ENCODE measurements at places on chromosomes 4 and X.
A peak's percentile ranks its signal among the peaks of the same experiment; 100 is the strongest.

- no peak for DNase-seq
Measured at GRCh38 chr4:40264497-40264896, 67.7 kb downstream of the RHOH start.

DNA sequence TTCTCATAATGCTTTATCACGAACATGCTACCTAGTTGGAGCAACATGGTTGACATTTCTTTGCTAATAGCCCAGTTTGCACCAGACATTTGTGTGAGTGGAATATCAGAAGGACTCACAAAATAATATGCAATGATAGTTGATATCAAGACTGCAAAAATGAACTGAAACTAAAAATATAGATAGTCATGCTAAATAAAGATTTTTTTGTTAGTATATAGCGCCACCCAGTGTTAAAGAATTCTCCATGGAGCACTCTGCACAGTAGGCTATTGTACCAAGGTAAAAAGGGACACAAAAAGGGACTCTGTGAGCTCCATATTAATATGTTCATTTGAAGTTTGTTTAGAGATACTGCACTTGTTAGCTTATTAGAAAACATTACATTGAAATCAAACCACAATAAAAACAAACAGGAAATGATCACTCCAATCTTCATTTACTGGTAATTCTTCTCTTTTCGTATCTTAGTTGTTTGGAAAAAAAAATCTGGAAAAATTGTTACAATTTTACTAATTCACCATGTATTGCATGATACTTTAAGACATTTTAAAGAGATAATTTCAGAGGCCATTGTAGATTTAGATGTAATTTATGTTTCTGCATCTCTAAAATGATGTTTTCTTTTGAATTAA is 1509.6 kb downstream of the ADGRL3 start:
- DNase-seq = peak; percentile 24

- DNase-seq = peak; percentile 40
Measured at GRCh38 chr4:88846206-88846790, 148.7 kb upstream of the NAP1L5 start.

GRCh38 chrX:16743604-16744325 is 24.4 kb downstream of the SYAP1 start:
- DNase-seq = no peak

DNA sequence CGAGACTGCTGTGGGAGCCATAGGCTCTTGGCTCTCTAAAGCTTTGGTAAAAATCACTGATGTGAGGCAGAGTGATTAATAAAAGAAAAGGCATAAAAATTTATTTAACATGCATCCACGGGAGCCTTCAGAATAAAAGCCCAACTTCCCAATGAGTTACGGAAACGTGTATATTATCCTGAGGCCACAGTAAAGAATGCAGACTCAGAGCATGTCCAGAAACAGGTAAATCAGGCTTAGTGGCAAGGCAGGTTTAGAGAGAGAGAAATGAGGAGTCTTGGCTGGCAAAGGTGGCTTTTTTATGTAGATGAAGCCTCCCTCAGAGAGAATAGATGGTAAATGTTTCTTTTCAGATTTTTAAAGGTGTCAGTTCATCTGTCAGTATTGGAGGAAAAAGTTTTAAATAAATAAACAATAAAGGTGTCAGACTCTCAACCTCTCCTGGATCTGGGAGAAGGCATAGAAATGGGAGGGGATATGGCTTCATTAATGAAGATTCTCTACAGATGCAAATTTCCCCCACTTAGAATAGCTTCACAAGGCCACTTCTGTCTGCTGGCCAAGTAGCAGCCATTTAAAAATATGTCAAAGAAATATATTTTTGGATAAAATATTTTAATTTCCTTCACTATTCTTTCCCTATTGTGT is 24.0 kb downstream of the C4orf51 start:
- no peak for DNase-seq

DNA sequence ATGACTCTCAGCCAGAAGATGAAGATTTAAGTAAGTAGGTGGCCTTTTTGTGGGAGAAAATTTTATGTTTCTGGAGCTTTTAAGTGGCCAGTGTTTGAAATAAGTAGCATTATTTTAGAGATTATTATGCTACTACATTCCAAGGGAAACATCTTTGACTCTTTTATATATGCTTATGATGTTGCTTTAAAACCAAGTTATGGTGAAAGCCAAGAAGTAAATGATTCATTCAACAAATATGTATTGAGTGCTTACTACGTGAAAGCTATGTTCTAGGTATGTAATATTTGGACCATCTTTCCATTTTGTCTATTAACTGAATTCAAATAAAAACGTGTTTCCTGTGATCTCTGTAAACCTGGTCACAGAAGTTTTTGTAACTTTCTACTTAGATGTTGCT is 58.3 kb downstream of the ZFX start:
- DNase-seq = no peak

DNA sequence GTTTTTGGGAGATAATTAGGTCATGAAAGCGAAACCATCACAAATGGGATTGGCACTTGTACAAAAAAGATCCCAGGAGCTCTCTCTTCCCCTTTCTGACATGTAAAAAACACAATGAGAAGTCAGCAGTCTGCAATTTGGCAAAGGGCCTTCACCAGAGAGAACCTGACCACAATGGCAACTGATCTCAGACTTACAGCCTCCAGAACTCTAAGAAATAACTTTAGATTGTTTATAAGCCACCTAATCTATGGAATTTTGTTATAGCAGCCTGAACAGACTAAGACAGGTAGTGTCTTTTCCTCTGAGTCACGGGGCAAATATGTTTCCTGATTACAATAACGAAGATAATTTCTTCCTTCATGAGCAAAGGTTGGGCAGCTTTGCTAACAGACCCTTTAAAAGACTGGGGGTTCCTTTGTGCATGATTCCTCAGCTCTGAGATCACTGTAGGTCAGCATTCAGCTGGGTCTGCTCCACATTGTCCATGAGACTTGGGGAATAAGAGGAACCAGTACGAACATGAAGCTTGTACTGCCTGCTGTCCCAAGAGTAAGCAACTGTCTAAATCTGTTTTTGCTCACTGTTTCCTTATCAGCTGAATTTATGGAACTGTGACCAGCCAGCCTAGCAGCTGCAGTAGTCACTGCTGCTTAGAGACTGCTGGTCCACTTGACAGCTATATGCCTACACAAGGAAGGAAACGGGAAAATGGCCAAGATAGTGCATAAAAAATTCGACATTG is 191.6 kb downstream of the ANAPC10 start:
- no peak for DNase-seq

DNA sequence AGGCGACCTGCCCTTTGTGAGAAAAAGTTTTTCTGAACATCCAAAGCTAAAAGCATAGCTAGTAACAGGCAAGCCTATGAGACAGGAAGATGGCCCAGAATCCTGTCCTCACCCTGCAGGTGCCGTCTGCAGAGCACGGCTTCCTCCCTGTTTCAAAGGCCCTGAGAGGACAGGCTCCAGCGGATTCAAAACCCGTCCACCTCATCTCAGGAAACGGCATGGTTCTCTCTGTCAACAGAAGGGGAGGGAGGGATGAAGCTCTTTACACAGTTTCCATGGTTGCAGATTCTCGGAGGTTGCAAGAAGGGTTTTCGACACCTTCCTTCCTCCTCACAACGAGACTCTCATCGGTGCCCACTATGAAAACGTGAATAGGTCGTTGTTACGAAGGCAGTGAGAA is 8.3 kb downstream of the PPP2R3B start:
- DNase-seq = no peak

DNA sequence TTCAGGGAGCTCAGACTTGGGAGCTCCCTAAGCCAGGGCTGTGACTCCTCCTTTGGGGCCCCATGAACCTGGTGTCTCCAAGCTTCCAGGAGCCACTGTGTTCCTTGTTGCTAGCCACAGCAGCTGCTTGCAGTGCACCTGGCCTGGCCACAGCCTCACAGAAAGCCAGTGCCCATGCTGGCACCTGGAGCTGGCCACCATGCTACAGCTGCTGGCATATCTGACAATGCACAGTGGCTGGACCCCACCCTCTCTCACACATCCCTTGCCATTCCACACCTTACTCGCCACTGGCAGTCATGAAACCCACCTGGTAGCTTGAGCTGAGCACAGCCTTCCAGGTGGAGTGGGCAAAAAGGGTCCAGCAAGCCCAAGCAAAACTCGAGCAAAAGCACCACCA is 441.7 kb downstream of the ARAP2 start:
- no peak for DNase-seq

- DNase-seq = no peak
Measured at GRCh38 chr4:150943818-150944217, 71.3 kb downstream of the LRBA start.

GRCh38 chrX:39904816-39905537 is 192.8 kb downstream of the BCOR start:
- no peak for DNase-seq

GRCh38 chr4:109432203-109432602 is 1.4 kb upstream of the SEC24B start:
- peak; percentile 8 for DNase-seq

GRCh38 chr4:38889143-38889542 is 21.5 kb downstream of the FAM114A1 start:
- DNase-seq = no peak

GRCh38 chr4:185370268-185370949 is 25.3 kb downstream of the LRP2BP start:
- no peak for DNase-seq

GRCh38 chrX:31178769-31179125 is 106.9 kb upstream of the FTHL17 start:
- DNase-seq = no peak

DNA sequence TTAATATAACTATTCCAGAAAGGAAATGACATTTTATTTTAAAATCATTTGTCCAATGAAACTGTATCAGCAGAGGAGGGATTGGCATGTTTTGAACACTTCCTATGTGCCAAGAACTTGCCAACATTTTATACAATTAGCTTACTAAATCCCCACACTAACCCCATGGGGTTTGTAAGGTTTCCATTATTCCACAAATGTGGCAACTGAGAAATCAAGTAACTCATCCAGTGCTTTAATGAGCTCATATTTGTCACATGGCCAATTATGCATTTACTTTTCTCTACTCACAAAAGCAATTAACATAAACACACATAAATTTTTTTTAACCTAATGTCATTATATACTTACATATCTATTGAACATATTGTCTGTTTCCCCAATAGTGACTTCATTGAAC is 37.3 kb downstream of the MANBA start:
- DNase-seq = no peak

GRCh38 chr4:139978692-139979091 is 175.3 kb downstream of the MAML3 start:
- DNase-seq = no peak

GRCh38 chrX:128052303-128052702 is at the start of gene ACTRT1:
Gene ACTRT1, minus strand, starts transcription at chrX:128052403. Its CDS starts 197 bp downstream, at chrX:128052206.
- no peak for DNase-seq

DNA sequence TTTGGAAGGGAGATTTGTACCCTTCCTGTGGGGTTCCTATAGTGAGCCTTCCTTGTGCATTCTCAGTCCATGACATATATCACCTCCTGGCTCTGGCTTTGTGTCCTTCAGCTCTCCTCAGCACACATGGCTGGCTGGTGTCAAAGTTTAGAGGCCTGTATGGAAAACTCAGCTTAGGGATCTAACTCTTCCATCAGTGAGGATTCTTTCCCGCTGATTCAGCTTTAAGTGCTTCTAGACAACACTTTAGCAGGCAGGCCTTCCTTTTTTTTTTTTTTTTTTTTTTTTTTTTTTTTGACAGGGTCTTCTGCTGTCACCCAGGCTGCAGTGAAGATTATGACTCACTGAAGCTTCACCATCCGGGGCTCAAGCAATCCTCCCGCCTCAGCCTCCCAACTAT is 84.2 kb downstream of the NPNT start:
- no peak for DNase-seq

DNA sequence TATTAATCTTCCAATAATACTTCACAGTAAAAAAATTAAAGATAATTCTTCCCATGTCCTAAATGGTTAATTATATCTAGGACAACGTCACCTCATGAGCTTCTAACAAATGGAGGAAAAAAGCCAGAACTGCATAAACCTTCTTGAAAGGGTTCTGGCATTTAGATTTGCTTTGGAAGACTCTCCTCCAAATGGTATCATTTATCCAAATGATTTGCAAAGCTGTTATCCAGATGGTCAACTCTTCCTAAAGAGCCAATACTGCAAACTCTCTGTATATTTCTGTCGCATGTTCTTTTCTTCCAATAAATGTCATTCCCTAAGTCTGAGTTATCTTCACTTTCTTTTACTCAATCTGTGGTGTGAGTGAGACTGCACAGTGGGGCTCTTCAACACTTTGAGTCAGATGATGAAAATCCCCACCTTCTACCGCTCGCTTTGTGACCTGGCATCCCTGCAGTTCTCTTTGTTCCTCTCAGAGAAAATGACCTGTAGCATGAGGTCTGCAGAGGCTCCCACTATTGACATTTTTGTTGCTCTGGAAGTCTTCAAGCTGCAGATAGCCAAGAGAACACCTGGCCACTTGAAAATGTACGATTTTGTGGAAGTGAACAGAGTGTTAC is 52.9 kb downstream of the TMEM150C start:
- DNase-seq = peak; percentile 10

DNA sequence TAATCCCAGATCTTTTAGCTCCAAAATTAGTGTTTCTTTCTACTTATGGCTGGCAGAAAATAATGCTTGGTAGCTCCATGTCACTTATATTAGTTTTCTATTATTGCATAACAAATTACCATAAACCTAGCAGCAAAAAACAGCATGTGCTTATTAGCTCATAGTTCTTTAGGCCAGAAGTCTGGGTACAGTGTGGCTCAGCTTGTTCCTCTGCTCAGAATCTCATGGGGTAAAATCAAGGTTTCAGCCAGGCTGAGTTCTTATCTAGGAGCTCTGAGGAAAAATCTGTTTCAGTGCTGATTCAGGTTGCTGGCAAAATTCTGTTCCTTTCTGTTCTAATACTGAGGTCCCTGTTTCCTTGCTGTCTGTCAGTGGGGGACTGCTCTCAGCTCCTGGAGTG is 101.1 kb downstream of the CT47B1 start:
- no peak for DNase-seq

DNA sequence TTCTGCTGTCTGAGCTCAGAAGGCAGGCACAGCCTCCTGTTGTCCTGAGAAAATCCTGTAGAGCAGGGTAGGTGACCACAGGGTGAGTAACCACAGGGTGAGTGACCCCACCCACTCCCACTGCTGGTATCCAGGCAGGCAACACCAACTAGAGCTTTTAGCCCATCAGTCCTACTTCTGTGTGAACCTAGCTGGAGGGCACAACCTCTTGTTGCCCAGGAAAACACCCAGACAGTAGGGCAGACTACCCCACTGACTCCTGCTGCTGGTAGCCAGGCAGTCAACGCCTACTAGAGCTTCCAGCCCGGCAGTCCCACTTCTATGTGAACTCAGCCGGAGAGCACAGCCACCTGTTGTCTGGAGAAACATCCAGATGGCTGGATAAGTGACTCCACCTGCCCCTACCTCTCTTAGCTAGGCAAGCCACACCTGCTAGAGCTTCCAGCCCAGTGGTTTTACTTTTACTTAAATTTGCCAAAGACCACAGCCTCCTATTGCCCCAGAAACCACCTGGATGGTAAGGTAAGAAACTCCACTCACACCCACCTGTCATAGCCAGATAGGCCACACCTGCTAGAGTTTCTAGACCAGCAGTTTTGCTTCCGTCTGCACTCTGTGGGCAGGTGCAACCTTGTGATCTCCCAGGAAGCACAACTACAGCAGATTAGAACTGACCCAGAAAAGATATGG is 371.6 kb downstream of the INPP4B start:
- peak; percentile 26 for DNase-seq

- DNase-seq = no peak
Measured at GRCh38 chr4:87118826-87119225, 101.6 kb downstream of the KLHL8 start.

- peak; percentile 68 for DNase-seq
Measured at GRCh38 chrX:73855546-73855945, 292.5 kb downstream of the CHIC1 start.

- DNase-seq = no peak
Measured at GRCh38 chr4:10158333-10158942, 41.8 kb upstream of the WDR1 start.

- no peak for DNase-seq
Measured at GRCh38 chrX:14509325-14510057, 19.8 kb upstream of the GLRA2 start.

All from NCI-H1417 (cell line).